ENCODE measurements at places on chromosomes 12 and 14.
A peak's percentile ranks its signal among the peaks of the same experiment; 100 is the strongest.

GRCh38 chr12:26853303-26854030 lies 20.5 kb upstream of the ITPR2 start:
- peak; percentile 69 for DNase-seq

DNA sequence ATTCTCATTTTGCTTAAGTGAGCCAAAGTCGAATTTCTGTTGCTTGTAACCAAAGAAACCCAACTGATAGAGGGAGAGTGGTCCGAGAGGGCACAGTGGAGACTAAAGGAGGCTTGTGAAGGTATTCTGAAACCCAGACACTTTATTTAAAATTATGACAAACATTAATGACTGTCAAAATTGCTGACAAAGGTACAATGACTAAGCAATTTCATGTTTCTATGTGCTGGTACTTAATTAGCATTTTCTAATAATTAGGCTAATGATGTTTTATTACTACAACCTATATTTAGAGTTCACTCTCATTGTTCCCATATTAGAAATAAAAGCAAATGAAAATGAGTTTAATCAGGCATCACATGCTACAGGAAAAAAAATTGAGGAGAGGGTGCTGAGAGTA lies 116.4 kb downstream of the PTGER2 start:
- no peak for DNase-seq

DNA sequence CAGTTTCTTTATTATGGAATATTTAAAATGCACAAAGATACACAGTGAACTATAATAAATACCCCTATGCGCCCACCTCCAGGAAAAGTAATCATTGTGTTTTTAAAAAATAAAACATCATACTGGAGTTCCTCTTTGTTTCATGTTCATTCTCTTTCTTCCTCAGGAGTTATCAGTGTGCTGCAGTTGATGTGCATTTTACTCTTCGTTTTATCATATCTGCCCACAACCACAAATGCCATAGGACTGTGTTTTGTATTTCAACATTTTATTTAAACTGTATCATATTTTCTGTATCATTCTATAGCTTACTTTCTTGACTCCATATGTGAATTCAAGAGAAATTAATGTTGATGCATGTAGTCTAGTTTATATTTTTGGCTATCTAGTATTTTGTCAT lies 53.9 kb downstream of the TSHR start:
- no peak for DNase-seq

GRCh38 chr12:92639017-92639416 lies 63.8 kb upstream of the PLEKHG7 start:
- DNase-seq, result peak; percentile 78

DNA sequence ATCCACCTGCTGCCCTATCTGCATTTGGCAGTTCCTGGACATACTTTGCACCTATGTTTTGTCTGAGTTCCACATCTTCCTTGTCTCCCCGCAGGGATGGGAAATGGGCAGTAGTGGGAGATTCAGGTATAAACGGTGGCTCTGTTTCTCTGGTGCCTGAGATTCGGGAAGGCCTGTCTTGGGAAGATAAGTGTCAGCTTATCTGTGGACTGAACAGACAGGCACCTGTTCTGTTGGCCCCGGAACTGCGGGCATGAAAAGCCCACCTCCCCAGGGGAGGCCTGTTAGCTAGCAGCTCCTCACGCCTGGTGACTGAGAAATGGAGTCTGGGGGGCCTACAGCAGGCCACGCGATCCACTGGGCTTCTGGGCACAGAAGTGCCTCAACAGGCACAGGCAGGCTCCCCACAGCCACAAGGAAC lies 5.8 kb downstream of the PHB2 start:
- no peak for DNase-seq

DNA sequence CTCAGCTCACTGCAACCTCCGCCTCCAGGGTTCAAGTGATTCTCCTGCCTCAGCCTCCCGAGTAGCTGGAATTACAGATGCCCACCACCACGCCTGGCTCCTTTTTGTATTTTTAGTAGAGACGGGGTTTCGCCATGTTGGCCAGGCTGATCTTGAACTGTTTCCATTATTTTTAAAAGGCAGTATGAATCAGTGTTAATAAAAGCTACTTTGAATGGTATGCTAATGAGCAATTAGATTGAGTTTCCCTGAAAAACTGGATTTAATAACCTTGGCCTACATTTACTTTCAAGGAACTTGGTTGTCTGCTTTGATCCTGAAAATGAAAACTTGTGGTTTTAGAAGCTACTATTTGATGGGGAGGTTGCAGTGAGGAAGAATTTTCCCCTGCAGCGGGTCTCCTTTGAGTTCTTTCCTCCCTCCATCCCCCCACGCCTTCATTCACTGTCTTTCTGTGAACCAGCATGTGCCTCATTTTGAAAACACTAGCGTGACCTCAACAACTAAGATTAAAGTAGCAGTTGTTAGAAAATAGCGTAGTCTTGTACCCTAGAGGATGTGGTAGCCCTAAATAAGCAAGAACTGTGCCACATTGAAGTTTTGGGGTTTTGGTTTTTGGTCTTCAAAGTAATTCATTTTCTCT lies 17.8 kb upstream of the RPS6KA5 start:
- DNase-seq, result no peak

- DNase-seq, result no peak
These were observed 52.7 kb downstream of the KCNA5 start for GRCh38 chr12:5096241-5096924.

DNA sequence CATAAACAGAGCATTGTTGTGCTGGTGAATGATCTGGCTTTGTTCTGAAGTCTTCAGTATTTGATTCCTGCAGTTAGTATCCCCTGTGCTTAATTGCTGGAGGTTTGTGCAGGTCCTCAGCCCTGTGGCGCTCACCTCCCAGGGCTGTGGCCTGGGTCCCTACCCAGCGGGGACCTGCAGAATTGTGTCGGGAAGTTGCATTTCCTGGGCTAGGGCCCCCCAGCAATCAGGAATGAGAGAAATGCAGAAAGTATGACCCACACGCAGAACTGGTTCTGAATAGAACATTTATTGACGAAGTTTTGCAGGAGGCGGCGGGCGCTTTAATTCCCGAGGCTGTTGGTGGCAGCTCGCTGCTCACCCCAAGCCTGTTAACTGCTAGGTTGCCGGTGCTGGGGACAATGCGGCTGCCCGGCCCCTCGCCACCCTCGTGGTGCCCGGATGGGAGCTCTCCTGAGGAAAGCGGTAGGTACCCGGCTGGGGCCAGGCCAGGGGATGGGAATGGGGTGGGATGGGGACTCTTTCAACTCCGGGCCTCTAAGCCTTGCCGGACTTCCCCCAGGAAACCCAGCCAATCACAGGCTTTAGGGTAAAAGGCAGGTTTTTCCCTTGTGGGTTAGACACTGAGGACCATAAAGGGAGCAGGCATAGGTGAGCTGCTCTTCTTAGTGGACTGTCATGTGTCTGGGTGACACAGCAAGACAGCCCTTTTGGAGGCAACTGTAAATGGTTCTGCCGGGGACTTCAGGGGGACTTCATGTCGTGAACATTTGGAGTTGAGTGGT lies 11.6 kb downstream of the PLEKHG3 start:
- DNase-seq, result no peak
